NCI-H187 treated with DMSO at 0.1 percent for 48 hours (cell line): ENCODE measurements at places on chromosomes 7 and 10.

DNA sequence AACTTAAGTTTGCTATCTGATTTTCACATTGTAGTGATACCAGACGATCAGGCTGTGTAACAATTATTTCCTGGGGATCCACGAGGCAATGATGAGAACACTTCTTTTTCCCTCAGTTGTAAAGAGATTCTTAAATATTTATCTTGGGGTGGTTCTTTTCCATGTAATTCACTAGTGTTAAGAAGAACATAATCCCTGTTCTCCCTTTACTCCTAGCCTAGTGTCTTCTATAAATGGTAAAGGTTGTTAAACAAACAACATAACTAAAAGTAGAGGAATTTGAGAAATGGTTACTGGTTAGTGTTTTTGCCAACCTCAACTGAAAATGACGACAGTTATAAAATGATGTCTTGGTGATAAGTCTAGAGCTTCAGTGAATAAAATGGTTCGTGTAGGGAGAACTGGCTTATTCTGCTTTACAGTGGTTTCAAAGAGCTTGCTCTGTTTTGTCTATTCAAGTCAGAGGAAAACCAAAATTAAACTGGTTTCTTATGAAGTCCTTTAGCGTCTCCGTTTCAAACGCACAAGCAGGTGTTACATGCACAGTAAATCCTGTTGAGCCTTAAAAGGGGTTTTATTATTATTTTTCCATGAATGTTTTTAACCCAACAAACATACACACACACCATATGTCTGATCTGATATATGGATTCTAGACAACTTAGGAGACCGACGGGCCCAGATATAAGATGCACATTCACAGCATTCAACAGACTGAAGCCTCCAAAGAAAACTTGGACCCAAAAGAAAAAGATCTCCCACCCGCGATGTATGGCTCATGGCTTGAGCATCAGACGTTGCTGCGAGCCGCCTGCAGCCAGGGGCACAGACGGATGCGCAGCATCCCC, 1.1 kb downstream of the TBX20 start:
- DNase-seq = no peak

GRCh38 chr10:113354711-113355110, 198.1 kb upstream of the HABP2 start:
- DNase-seq = no peak

DNA sequence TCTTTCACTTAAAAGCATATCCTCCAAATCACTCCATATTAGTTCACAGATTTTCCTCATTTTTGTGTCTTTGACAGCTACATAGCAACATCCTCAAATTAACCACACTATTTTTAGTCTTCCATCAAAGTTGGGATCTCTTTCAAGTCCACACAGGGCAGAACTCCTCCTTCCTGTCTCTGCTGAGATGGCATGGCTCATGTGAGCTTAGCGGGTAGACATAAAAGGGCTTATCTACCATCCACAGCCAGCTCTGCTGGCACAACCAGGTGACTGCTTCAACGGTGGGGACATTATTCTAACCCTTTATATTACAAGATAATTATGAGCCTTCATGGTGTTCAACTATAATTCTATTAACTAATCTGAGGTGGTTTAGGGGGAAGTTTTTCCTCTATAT, 35.5 kb downstream of the ICA1 start:
- no peak for DNase-seq

- no peak for DNase-seq
Measured at GRCh38 chr7:142440906-142441411, 183.1 kb upstream of the PRSS58 start.

DNA sequence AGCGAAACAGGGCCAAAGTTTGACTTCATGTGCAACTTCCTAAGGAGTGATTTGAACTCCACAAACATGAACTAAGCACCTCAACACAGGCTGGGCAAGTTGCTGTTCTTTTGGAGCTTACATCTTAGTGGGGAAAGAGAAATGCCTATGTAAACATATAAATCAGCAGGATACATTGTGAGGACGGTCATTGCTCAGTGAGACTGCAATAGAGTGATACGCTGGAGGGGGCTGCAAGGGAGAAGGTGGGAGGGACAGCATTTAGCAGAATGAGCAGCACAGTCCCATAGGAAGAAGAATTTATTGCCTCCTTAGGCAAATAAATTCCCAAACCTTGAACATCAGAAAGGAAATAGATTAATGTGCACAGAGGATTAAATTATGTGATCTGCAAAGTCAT, 90.0 kb downstream of the EGFR start:
- no peak for DNase-seq
